Breast epithelium (tissue), 4 donors: ENCODE measurements at places on chromosomes 1 and 21.
A peak's percentile ranks its signal among the peaks of the same experiment; 100 is the strongest.

- DNase-seq = peak; percentile 82
These were observed 8.6 kb upstream of the CALML6 start for GRCh38 chr1:1906185-1907097.

- DNase-seq = no peak
These were observed 45.0 kb upstream of the KIRREL1 start for GRCh38 chr1:157948312-157949073.

DNA sequence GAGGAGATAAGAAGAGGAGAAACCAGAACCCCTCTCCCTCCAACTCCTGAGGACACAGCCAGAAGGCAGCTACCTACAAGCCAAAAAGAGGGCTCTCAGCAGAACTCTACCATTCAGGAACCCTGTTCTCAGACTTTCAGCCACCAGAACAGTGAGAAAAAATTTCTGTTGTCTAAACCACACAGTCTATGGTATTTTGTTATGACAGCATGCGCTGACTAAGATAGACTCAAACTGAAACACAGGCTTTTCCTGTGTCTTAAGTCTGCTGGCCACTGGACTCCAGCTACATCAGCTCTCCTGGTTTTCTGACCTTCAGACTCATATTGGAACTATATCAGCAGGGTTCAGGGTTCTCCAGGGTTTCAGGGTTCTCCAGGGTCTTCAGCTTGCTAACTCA, 126.5 kb upstream of the TNFSF4 start:
- DNase-seq = no peak

GRCh38 chr21:15701830-15702229, 28.0 kb upstream of the USP25 start:
- DNase-seq = no peak

- DNase-seq = no peak
These were observed 19.9 kb downstream of the ABCA4 start for GRCh38 chr1:94100785-94101612.

- DNase-seq = no peak
These were observed 1.6 kb upstream of the LEFTY2 start for GRCh38 chr1:225942574-225942973.

DNA sequence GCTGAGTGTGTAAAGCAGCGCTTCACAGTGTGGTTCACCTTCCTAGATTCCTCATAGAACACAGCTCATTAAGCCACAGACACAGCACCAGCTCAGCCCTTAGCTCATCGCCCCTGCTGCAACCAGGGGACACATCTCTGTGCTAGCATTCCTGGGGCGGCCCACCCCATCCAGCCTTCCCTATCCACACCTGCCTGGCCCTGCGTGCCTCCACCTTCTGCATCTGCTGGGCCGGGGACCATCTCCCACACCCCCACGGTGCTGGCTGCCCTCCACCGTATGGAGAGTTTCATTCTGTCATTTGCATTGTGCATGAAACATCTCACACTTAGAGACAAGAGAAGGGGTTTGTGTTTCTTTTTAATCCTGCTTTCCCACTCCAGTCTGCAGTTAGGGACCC, 35.8 kb upstream of the PRSS38 start:
- DNase-seq = peak; percentile 46

DNA sequence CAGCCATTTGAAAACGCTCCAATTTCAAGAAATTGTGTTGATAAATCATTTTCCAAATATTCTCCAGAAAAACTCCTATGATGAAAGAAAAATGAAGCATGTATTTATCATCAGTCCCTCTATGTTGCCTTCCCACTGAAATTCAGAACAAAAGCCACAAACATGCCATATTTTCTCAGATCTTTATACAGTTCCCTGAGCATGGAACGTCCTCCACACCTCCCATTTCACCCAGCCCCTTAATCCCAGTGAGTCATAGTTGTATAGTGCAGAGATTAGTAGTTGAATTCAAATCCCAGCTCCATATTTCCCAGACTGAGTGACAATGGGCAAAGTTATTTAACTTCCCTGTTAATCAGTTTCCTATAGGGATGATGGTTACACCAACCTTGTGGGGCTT, 20.6 kb upstream of the NPL start:
- DNase-seq = no peak

- no peak for DNase-seq
These were observed 54.1 kb upstream of the MUTYH start for GRCh38 chr1:45394342-45394741.

- DNase-seq = peak; percentile 49
These were observed 26.0 kb downstream of the PTTG1IP start for GRCh38 chr21:44847261-44848056.

GRCh38 chr1:104720741-104721140, 971.0 kb downstream of the AMY1C start:
- no peak for DNase-seq

DNA sequence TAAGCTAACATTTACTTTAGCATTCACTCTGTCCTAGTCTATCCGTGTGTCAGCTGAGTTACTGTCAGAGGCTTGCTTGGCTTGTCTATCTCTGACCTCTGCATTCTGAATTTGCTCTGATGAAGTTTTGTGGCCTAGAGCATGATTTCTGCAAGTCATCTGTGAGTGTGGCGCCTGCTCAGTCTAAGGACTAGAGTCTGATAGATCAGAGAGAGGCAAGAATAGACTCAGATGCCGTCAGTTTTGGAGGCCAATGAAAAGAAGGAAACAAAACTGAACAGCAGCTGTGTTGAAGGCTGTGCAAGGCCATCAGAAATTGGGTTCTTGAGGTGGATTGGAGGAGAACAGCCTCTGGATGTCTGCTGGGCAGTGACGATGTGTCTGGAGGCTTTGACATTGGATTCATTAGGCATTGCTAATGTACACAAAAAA, 573.1 kb downstream of the USP25 start:
- no peak for DNase-seq

GRCh38 chr1:223202376-223203033, 59.5 kb upstream of the TLR5 start:
- DNase-seq = no peak

- no peak for DNase-seq
These were observed 18.3 kb downstream of the SYNC start for GRCh38 chr1:32684167-32684811.

DNA sequence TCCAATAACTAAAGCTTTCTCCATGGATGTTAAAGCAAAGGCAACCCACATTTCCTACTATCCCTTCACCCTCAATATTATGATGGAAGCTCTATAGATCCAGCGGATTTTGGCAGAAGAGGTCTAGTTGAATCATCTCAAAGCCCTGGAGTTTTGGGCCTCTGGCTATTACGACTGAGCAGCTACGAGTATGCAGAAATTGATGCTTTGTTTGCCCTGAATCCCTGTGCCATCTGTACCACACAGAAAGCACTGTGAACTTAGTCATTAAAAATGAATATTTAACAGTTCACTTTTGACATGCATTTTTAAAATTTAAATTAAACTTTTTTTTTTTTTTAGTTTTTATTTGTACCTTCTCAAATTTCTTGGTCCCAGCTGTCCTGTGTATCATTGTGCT, 705.4 kb upstream of the PTBP2 start:
- no peak for DNase-seq

DNA sequence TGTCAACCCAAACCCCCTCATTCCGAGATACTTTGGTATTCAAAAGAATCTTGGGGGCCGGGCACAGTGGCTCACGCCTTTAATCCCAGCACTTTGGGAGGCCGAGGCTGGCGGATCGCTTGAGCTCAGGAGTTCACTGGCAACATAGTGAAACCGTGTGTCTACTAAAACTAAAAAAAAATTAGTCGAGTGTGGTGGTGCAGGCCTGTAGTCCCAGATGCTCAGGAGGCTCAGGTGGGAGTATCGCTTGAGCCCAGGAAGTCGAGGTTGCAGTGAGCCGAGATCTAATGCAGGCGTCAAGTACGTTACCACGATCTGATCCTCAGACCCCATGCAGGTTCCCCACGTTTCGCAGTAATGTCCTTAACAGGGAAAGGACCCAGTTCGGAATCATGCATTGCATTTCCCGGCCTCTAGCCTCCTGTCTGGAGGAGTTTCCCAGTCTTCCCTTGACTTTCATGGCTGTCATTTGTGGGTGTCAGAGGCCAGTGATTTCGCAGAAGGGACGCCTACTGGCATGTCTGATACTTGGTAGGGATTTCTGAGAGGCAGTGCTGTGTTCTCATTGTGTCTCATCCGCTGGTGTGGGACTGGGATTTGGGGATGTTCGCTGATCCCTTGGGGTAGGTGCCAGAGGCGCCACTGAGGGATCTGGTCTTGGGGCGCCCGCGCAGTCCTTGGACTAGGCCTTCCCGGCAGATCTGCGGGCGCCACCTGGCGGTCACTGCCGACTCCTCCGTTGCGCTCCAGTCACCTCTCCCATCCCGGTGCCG, 39.3 kb upstream of the HMGN1 start:
- peak; percentile 89 for DNase-seq
